ENCODE measurements at places on chromosomes 7 and 10.

GRCh38 chr7:99451936-99452335 lies 13.2 kb downstream of the CPSF4 start:
- DNase-seq: no peak

GRCh38 chr7:22858640-22859561 lies 36.3 kb upstream of the TOMM7 start:
- DNase-seq: peak; percentile 93

DNA sequence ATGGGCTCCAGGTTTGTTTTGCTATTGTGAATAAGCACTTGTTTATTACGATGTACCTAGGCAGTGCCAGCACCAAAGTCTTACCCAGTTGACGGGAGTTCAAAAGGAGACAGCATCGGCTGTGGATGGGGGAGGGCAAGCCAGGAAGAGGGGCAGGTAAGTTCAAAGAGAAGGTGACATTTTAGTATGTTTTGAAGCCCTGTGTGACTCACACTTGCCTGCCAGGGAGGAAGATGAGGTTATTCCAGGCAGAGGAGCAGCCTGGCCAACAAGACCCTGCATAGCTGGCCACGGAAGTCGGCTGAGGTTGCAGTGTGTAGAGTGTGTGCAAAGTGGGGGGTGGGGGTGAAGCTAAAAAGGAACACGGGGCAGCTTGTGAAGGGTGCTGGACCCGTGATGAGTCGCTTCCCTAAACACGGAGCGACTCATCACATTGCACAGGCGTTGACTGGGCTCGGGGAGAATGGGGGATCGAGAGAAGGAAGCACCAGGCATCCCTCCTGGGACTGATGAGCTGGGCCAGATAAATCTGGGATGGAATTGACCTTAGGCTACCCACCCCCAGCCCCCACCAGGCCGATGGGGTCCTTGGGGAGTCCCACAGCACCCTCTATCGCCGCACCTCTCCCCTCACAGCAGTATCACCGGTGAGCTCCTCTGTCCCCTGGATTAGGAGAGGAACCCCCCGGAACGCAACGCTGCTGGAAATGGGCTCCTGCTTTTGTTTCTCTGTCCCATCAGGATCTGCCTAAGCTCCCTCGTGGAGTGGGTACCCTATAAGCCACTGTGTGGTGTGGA lies 97.9 kb upstream of the IKZF1 start:
- DNase-seq: no peak

DNA sequence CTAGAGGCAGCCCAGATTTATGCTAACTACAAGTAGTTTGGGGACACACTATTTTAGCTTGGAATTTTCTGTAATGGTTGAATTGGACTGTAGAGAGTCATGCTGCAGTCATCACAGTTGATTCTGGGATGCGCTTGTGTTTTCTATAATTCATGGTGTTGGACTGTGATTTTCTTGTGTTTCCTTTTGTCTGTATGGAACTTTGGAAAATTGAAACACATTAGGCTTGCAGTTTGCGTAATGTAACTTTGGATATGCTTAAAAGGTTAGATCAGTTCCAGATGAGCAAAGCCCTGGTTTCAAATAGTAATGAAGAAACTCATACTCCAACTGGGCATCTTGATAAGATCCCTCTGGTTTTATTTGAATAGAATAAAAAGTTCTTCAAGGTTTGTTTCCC lies 502.2 kb downstream of the ARL4A start:
- DNase-seq: no peak

DNA sequence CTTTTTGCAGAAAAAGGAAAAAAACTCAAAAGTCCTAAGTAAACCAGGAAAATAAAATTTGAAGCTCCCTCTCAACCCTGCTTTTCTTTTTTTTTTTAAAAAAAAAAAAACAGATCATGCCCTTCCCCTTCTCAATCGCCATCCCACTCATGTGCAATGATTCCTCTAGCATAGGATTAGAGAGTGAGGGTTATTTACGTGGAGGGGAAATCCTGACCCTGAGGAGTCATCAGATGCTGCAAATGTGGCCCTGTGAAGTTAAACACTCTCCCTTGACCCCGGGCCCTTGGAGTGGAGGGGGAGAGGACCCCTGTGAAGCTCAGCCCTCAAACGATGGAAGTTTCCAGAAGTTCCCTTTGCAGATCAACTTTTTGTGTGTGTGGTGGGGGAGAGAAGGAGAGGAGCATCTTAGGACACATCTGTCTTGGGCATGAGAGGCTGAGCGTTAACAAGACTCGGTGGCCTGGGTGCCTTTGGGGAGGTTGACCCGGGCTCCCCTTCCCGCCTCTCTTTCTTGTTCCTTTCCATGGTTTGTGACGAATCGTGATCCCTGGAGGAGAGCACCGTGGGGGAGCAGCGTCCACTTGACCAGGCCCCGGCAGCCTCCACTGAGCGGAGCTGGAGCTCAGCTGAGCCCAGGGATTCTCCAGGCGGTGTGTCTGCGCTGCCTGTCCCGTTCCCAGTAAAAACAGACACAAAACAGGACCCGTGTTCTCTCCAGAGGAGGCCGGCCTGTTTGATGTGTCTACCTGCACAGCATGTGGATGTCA lies 1.5 kb upstream of the SHH start:
- no peak for DNase-seq

DNA sequence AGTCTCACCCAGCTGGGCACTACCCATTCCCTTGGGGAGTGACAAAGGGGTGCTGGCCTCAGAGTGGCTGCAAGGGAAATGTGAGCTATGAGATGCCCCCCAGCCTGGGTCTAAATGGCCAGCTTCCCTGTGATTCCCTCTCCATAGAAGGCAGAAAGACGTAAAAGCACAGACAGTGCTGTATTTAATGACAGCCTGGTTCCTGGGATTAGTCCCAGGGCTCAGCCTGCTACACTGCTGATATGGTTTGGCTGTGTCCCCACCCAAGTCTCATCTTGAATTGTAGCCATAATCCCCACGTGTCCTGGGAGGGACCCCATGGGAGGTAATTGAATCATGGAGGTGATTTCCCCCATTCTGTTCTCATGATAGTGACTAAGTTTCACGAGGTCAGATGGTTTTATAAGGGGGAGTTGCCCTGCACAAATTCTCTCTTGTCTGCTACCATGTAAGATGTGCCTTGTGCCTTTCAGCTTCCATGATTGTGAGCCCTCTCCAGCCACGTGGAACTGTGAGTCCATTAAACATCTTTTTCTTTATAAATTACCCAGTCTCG lies 23.9 kb upstream of the CALN1 start:
- no peak for DNase-seq
